Activated CD4-positive, alpha-beta T cell treated with anti-CD3 and anti-CD28 coated beads, Interleukin-2, amount 10 ng/mL, durations not matched to agents 7 days and 5 days (primary cell): ENCODE measurements at places on chromosomes 7 and 10. TPM values are rescaled to one million over a fixed set of nuclear protein-coding genes. Genes with fewer than 3 reads are reported as not detected.

FBXL13 gene
- total RNA-seq: 0.17 TPM

GRM3 gene
- total RNA-seq: not detected

PURB gene
- total RNA-seq: 22.9 TPM

ASZ1 gene
- not detected for total RNA-seq

GRCh38 chr7:148129023-148129422, 461.5 kb upstream of the C7orf33 start:
- no peak for DNase-seq

DNA sequence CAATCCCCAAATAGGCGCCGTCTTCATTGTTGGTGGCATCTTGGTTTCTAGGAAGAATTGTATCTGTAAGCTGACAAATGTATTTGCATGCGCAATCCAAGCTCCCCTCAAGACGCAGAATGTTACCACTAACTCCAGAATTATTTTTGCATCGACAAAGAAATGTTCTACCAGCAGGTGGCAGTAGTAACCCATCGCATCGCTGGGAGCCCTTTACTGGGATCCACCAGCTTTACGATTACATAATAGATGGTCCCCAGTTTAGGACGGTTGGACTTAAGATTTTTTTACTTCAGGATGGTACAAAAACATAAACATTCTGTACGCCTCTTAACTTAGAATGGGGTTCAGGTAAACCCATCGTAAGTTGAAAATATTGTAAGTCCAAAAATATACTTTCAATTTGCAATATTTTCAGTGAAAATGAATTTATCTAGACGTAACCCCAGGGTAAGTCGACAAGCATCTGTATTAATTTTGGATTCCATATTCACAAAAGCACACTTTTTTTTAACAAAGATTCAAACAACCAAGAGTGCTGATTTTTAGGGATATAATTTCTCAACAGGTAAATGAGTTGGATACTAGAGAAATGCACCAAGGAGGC, 114.0 kb upstream of the COBL start:
- peak; percentile 63 for DNase-seq

DNA sequence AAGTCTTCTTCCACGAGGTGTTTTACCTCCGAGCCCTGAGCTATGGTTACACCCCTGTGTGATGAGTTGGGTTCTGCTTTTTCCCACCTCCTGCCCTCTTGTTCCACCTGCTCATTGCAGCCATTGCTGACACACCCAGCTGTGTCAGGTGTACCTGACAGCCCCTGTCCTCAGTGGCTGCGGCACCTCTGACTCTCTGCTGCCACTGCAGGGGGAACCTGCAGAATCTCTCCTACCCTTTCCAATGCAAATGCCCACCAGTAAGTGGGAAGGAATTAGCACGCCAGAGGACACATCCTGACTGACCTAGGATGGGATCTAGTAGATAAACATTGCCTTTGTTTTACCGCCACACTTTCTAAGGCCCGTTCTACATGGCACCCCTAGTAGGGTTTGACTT, 600.9 kb upstream of the MKI67 start:
- no peak for DNase-seq

- DNase-seq: no peak
These were observed 11.3 kb upstream of the HABP2 start for GRCh38 chr10:113541549-113541927.

DNA sequence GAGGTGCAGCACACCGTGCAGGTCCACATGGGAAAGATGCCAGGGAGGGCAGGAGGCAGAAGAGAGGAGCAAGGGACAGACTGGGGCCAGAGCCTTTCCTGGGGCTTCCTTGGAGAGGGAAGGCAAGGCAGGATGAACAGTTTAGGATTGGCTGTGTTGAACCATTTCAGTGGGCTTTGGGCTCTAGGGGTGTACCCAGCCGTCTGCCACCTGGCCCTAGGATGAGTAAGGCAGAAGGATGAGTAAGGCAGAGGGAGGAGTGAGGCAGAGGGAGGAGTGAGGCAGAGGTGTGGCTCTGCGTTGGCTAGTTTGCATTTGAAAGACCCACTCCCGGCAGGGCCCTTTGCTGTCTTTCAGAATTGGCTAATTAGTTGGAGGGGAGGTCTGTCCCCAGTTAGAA, 31.5 kb upstream of the PRF1 start:
- DNase-seq: no peak
